MCF 10A (cell line): ENCODE measurements at places on chromosomes 11 and 22. TPM values are rescaled to one million over a fixed set of nuclear protein-coding genes. Genes with fewer than 3 reads are reported as not detected.

DNA sequence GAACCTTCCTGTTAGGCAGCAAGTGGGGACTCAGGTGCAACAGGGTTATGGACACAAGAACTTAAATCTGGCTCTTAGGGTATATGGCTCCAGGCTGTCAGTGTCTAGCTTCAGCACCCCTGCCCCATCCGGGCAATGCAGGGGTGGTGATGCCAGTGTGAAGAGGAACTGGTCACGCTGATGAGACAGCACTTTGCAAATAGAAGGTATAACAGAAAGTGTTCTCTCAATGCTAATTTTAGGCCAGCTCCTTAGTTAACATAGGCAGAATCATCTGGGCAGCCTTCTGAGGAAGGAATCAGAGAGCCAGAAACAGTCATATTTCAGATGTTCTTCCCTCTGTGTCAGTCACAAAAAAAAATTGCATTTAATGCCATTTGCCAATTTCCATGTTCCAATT is 41.2 kb downstream of the SYT9 start:
- DNase-seq = no peak

- DNase-seq = no peak
Observed at GRCh38 chr22:29345932-29346331, 30.4 kb upstream of the RASL10A start.

- DNase-seq = peak; percentile 11
Observed at GRCh38 chr11:122578171-122578825, 77.2 kb upstream of the UBASH3B start.

The LRRN4CL gene
- 0.42 and 0.81 TPM in 2 replicates for total RNA-seq

DNA sequence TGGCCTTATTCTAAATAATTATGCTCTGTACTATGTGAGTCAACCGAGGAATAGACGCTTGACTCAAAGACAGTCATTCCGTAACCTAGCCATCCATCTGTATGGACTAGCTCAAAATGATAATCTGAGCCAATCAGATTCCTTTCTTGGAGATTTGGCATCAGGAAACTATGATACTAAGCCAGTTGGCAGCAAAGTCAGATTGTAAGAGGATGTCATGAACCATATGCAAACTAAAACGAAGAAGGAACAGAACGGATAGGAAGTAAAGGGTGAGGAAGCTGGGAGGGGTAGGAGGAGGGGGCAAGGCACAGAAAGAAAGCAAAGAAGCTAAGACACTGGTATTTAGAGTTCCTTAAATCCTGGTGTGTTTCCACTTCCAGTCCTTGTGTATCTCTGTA is 10.7 kb upstream of the SESN3 start:
- no peak for DNase-seq

The DTX4 gene
- total RNA-seq = 3.4 and 4.2 TPM in 2 replicates

DNA sequence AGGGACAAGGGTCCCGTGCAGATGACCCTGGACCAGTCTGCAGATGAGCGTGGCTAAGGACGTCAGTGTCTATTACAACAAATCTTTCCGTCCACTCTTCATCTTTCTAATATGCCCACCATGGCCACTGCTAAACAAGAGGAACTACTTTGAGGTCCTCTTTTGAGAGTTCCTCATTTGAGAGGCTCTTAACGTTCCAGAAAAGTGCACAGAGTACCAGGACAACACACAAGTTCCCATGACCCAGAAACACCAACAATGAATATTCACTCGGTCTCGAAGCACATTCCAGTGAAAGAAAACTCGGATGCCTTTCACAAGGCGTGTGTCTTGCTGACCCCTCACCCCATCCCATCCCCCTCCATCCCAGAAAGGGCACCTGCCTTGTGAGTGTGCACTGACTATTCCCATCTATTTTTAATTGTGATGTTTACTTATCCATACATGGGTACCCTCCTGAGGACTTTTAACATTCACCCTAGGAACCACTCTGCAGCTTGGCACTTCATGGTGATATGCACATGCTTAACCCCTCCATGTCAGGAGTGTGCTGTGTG is 157.0 kb downstream of the SHANK2 start:
- no peak for DNase-seq

DNA sequence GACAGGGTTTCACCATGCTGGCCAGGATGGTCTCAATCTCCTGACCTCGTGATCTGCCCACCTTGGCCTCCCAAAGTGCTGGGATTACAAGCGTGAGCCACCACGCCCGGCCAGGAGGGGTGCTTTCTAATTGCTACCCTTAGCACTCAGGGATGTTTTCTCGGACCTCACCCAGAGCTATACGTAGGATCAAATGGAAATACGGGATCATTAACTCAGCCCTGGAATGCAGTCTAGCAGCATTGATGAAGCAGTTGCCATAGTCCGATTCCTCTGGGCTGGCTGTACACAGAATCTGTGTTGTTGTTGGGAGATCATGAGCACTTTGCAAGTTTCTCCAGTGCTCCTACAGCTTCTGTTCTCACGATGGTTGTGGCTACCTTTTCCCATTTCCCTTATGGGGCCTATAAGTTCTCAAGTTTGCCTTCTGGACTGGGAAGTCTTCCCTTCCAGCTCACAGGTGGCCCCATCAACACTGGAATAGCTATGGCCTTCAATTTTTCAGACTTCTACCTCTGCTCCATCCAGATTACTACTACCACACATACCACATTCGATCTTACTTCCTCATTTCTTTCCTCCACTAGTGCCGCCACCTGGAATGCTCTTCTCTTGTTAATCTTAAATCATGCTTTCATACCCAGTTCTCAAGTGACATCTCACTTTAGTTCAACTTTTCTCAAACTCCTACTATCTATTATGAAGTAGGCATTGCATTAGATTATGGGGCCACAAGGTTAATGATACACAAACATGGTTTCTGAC is 16.1 kb upstream of the PCF11 start:
- DNase-seq = no peak

GRCh38 chr11:20355221-20356219 is 8.0 kb upstream of the HTATIP2 start:
- DNase-seq = peak; percentile 65
